ENCODE measurements at places on chromosomes 5 and 9.
A peak's percentile ranks its signal among the peaks of the same experiment; 100 is the strongest.

- DNase-seq = no peak
Observed at GRCh38 chr5:154081246-154081645, 42.5 kb downstream of the MFAP3 start.

GRCh38 chr9:114203410-114204140 lies 48.2 kb downstream of the COL27A1 start:
- no peak for DNase-seq

DNA sequence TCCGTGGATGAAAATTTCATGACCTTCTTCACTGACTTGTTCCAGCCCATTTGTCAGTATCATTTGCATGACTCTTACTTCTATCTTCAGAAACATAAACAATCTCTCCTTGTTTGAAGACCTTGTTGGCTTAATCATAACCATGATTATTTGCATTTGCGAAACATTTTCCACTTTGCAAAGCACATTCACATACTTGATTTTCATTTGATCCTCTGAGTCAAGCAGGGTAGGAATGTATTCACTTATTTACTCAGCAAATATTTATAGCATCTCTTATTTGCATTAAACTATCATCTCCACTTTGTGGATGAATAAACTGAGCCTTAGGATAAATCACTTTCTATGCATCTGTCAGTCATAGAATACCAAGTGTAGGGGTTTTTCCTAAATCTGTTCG lies 343.0 kb upstream of the SGCD start:
- peak; percentile 2 for DNase-seq

DNA sequence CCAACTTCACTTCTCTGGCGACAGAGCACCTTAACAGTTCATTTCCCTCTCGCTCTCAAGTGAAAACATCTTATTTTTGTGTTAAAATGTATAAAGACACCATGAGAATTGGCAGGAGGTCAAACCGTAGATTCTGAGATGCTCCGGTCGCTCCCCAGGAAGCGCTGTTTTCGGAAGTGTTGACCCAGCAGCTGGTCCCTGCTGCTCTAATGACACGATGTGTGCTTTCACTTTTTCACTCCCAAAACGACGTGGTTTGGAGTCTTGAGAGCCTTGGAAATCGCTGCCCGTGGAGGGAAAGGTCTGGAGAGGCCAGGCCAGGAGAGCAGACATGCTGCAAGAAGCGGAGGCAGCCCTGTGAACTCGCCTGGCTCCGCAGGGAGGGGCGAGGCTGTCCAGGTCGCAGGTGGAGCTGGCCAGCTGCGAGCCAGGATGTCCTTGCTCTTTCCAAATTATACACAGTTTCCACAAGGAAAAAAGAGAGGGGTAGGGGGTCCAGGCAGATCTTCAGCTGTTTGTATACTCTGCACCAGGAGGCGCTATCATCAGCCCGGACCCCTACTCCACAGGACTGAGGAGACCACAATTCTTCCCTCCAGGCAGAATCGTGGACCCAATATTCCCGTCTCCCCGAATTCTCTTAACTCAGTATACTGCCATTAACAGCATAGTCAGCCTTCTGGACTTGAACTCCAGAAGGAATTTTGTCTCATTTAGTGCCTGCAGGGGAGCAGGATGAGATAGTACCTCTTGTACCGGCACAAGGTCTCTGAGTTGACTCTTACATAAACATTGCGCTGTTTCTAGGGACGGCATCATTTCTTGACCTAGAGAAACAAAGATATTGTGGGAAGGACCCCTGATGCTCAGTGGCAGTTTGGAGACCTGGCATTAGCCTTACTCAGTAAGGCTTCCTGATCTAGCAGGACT lies 248.6 kb upstream of the ANKRD55 start:
- DNase-seq = no peak

GRCh38 chr5:168341178-168341577 lies 49.7 kb downstream of the WWC1 start:
- no peak for DNase-seq

- DNase-seq = no peak
Observed at GRCh38 chr5:95533761-95534160, 21.0 kb downstream of the SKIC3 start.

DNA sequence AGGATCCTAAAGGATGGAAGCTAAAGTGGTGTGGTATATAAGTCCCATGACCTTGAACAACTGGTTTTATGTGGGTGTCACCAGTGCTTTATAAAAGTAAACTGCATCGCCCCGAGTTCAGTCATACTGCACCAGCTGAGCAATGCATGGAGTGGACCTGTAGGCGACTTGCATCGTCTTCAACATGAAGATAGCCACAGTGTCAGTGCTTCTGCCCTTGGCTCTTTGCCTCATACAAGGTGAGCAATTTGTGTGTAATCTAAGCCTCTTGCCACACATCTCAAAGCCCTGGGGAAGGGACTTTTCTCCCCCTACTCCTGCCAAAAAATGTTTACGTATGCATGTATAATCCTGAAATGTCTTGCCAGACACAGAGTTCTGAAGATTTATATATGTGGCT lies at the start of gene SPINK5:
Gene SPINK5, plus strand, starts transcription at position 120 of the 400 bp plus-strand sequence. Its CDS starts 65 bp downstream, at position 185.
- DNase-seq = no peak

GRCh38 chr5:157269165-157269671 lies 3.3 kb downstream of the CYFIP2 start:
- no peak for DNase-seq

DNA sequence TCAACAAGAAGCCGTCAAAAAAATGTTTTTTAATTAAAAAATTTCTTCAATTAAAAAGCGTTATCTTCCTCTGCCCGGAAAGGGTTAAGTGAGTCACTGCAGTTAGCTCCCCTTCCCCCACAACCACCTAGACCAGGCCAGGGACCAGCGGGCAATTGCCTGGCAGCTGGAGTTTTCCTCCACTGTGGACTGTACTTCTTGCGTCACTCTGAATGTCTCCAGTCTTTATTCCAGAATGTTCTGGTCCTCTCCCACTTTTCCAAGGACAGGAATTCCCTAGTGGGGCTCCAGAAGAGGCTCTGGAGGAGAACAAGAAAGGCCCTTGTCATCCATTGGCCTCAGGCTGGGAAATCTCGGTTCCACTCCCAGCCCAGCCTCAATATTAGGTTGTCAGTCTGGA lies 114.0 kb downstream of the C9orf50 start:
- DNase-seq = peak; percentile 87

DNA sequence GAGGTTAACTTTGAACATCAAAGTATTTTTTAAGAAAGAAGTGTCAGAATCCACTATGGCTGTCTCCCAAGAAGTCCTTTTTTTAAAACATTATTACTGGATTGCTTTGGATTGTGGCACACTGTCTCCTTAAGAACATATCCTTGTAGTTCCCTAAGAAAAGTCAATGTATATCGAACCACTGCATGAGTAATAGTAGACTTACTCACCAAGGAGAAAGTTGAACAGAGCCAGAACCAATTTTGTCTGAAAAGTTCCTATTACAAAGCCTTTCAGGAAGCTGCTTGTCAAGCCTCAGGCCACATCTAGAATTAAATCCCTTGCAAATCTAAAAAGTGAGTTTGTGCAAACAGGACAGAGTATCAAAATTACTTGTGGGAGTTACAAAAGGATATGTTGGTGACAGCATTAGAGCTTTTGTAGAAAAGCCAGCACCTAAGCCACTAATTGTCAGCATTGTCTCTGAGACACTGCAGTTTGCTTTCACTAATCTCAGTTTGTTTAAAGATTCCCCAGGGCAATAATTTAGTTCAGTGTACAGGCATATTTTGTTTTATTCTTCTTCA lies 195.4 kb downstream of the MPDZ start:
- DNase-seq = peak; percentile 13

DNA sequence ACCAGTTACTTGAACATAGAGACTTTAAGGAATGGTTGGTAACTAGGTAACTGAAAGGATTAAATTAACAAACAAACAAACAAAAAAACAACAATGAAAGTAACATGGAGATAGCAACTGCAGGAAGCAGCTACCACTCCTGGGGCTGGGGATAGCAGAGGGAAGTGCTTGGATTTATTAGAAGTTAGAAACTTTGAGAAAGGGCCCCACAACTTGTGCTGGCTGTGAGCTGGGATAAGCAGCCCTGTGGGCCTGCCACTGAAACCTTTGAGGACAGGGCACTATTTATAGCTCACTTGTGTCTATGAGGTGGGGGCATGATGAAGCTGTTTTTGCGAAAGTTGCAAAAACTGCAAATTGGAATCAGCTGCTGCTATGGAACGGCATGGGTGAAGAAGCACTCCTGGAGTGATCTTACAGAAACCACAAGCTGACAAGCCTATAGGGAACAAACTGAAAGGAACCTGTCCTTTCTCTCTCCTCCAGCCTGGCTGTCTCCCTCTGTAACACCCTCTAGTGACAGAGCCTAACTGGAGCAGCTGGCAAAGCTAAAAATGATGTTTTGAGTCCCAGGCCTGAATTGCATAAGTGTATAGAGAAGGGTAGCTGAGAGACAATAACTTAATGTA lies 91.4 kb upstream of the RANBP6 start:
- DNase-seq = peak; percentile 31

- DNase-seq = no peak
Observed at GRCh38 chr5:65329266-65329665, 152.5 kb downstream of the ADAMTS6 start.

DNA sequence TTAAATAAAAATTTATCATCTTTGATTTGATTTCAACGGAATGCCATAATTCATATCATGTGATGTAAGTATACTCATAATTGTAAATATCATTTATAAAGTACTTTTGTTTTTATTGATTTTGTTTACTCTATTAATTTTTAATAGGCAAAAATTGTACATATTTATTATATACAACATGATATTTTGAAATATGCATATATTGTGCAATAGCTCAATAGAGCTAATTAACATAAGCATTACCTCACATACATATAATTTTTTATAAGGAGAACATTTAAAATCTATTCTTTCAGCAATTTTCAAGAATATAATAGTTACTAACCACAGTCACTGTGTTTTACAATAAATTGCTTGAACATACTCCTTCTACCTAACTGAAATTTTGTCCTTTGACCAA lies 25.0 kb upstream of the CCNH start:
- no peak for DNase-seq

DNA sequence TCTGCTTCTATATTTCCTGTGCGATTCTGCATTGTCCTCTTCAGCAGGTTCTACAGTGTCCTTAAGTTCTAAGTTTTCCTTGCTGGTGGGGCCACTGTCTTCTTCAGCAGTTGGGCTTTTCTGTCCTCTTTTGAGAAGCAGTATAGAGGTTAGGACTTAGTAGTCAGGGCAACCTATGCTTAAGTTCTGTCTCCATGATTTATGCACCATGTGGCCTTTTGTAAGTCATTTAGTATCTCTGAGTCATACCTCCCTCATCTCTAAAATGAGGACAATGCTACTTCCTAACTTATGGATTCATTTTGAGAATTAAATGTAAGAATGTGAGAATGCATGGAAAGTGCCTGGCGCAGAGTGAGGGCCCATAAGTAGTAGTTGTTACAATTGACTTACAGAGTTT lies 46.8 kb downstream of the GRIN3A start:
- DNase-seq = no peak

Measured in amniotic epithelial cell (primary cell).